ENCODE measurements at places on chromosomes 11 and 22.

- no peak for DNase-seq
Observed at GRCh38 chr11:105033343-105033742, 1.6 kb downstream of the CASP1 start.

- no peak for DNase-seq
Observed at GRCh38 chr11:131217313-131218310, 152.8 kb upstream of the NTM start.

- no peak for DNase-seq
Observed at GRCh38 chr11:958101-958500, 32.4 kb downstream of the AP2A2 start.

DNA sequence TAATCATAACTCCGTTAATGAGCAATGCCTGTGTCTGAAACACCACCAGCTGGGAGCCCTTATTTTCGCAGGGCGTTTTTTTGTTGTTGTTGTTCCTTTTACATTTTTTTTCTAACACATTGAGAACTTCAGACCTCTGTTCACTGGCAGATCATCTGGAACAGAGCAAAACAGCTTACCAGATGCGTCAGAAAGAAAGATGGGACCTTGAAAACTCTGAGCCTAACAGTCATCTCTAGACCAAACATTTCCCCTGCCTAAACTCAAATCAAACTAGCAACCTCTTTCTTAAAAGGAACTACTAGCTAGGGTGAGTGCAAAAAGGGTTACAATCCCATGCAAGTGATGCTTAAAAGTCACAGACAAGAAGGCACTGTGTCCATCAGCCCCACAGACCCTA lies 93.2 kb downstream of the PLEKHA7 start:
- no peak for DNase-seq

- no peak for DNase-seq
Observed at GRCh38 chr22:50473088-50473487, 1.7 kb downstream of the SBF1 start.

DNA sequence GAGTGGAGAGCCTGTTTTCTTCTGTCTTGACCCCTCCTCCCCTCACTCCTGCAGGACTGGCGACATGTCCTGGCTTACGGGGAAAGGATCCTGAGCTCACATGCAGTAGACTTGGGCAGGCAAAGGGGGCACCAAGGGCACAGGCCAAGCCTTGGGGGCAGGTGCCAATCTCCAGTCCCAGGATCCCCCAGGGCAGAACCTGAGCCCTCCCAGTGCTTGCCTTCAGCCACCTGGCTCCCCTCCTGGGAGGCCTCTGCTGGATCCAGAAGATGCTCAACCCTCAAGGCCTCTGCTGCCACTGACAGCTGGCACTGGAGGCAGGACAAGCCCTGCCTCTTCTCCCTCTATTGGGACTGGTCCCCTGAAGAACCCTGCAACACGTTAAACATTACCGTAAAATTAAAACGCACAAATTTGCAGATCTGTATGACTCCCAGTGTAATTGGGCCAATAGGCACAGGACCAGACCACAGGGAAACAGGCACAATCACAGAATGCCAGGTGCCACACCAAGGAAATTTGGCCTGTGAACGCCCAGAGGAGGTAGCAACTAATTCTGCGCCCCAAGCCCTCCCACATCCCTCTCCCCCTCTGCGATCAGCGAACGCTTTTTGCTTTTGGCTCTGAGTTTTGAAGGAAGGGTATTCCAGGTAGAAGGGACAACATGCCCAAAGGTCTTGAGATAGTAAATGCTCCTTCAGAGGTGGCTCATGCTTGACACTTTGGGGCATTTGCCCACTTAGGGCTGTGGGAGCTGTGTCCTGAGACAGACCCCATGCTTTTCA lies 967 bp upstream of the LZTR1 start:
- no peak for DNase-seq

DNA sequence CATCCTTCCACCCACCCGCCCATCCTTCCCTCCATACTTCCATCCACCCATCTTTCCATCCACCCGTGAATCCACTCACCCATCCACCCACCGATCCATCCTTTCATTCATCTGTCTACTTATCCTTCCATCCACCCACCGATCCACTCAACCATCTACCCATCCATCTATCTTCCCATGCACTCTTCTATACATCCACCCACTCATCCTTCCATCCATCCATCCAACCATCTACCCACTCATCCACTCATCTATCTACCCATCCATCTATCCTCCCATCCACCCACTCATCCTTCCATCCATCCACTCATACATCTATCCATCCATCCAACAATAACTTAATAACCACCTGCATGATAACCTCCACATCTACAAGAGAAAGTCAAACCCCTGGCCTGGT lies 47.3 kb downstream of the WNT7B start:
- no peak for DNase-seq

All from globus pallidus (tissue), 1 donor.